Activated naive CD4-positive, alpha-beta T cell treated with anti-CD3 and anti-CD28 coated beads for 36 hours (primary cell): ENCODE measurements at places on chromosomes 12 and 14. TPM values are rescaled to one million over a fixed set of nuclear protein-coding genes. Genes with fewer than 3 reads are reported as not detected.

GRCh38 chr12:612293-612692 is 51.0 kb downstream of the NINJ2 start:
- no peaks in the 10 kb centered on the region for H3K36me3 ChIP-seq
- H3K4me3 ChIP-seq, result no peak overlapping the region
- no peak overlapping the region for H3K27ac ChIP-seq
- DNase-seq, result no peak

DNA sequence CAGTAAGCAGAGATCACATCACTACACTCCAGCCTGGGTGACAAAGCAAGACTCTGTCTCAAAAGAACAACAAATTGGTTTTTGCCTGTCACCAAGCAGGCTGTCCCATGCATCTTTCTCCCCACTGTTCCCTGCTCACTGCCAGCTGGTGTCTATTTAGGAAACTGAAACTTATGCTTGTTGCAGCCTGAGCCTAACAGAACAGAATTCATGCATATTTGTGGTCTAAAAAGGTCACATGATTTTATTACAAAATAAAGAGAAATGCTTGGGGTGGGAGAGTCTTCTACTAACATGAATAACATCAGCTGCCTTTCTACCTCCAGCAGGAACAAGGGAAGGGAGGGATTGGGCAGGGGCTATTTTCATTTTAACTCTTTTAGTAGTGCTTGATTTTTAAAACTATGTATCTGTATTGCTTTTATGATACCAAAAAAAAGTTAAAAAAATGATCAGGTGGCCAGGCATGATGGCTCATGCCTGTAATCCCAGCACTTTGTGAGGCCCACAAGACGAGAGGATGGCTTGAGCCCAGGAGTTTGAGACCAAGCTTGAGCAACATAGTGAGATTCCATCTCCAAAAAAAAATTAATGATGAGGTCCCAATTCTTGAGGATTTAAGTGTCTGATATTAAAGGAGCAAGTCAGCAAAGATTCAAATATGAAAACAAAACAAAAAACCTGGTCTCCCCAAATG is 923 bp downstream of the STAT2 start:
- peak overlapping the region; percentile 93 for H3K4me3 ChIP-seq
- H3K4me1 ChIP-seq, result peaks cover 20% of the 10 kb centered on the region
- peak overlapping the region; percentile 93 for H3K27ac ChIP-seq
- H3K36me3 ChIP-seq, result peaks cover 16% of the 10 kb centered on the region
- peak; percentile 50 for DNase-seq

- H3K36me3 ChIP-seq, result no peaks in the 10 kb centered on the region
- H3K4me1 ChIP-seq, result peaks cover 3% of the 10 kb centered on the region
- DNase-seq, result no peak
- H3K27ac ChIP-seq, result no peak overlapping the region
- H3K4me3 ChIP-seq, result no peak overlapping the region
Observed at GRCh38 chr12:52277486-52278245, 3.2 kb downstream of the KRT86 start.

Gene ARG2
- 20.3 TPM for total RNA-seq

Gene MTRFR
- 27.8 TPM for total RNA-seq

GRCh38 chr14:52922656-52923055 is 28.2 kb downstream of the FERMT2 start:
- H3K36me3 ChIP-seq, result no peaks in the 10 kb centered on the region
- no peak for DNase-seq
- no peak overlapping the region for H3K4me3 ChIP-seq
- H3K27me3 ChIP-seq, result no peaks in the 10 kb centered on the region
- H3K27ac ChIP-seq, result no peak overlapping the region

Gene KRR1
- total RNA-seq, result 83.9 TPM

DNA sequence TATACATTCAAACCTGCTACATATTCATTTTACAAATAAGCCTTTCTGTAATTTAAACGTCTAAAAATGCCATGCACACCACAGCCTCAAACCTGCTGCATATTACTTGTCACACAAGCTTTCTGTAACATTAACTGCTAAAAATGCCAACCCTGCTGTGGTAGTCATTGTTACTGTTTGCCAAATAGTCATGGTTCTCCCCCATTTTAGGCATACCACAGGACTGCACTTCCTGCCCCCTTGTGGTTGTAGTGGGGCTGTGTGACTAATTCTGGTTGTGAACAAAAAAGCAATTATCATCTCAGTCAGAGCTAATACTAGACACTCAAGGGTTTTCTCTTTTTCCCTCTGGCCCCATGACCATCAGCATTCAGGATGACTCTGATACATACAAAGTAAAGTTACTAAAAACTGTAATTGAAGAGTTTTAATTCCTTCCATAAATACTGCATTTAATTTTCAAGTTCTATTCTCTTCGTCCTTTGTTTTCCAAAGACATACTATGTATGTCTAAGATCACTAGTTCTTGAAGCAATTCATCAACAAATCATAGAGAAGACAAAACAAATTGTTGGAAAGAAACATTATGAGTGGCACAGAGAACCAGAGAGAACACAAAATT is 5.7 kb upstream of the SLC35F4 start:
- H3K4me3 ChIP-seq, result no peak overlapping the region
- H3K36me3 ChIP-seq, result no peaks in the 10 kb centered on the region
- H3K27ac ChIP-seq, result no peak overlapping the region
- DNase-seq, result peak; percentile 31

DNA sequence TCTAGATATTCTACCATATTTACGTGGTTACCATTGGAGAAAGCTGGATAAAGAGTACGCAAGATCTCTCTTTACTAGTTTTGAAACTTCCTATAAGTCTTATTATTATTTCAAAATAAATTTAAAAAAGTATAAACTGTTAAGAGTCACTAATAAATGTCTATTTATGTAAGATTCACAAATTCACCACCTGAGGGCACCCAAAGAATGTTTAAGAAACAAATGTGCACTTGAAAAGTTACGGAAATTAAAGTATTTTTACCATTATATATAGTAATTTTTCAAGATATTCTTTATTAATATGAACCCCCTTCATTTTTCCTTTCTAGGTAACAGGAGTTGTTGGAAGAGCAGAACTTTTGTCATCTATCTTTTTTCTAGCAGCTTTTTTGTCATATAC is 11.9 kb downstream of the TMTC3 start:
- no peak for DNase-seq
- H3K4me3 ChIP-seq, result no peak overlapping the region
- no peaks in the 10 kb centered on the region for H3K27me3 ChIP-seq
- peaks cover 24% of the 10 kb centered on the region for H3K4me1 ChIP-seq
- H3K27ac ChIP-seq, result no peak overlapping the region
- peaks cover 10% of the 10 kb centered on the region for H3K36me3 ChIP-seq

Gene AQP6
- total RNA-seq, result not detected
